Astrocyte (in vitro differentiated cells and primary cell): ENCODE measurements at places on chromosomes 1 and 21. TPM values are rescaled to one million over a fixed set of nuclear protein-coding genes. Genes with fewer than 3 reads are reported as not detected.

GRCh38 chr1:170910273-170910672 lies 25.1 kb upstream of the MROH9 start:
- DNase-seq, result peak; percentile 24

- DNase-seq, result no peak
These were observed 36.9 kb downstream of the NSL1 start for GRCh38 chr1:212754680-212755079.

DNA sequence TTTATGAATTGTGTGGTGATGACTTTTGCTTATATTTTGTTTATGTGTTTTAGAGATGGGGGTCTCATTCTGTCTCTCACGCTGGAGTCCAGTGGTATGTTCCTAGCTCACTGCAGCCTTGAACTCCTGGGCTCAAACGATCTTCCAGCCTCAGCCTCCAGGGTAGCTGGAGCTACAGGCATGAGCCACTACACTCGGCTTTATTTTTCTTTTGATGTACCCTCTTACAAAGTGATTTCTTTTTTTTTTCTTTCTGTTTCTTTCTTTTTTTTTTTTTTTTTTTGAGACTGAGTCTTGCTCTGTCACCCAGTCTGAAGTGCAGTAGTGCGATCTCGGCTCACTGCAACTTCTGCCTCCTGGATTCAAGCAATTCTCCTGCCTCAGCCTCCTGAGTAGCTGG lies 46.8 kb downstream of the CD247 start:
- no peak for DNase-seq

GRCh38 chr1:86289161-86289560 lies 107.0 kb downstream of the ODF2L start:
- DNase-seq, result no peak

- peak; percentile 64 for DNase-seq
These were observed 918.2 kb upstream of the ADGRL2 start for GRCh38 chr1:80882553-80882952.

MR1 gene
- total RNA-seq, result 1.2 and 1.6 TPM in 2 replicates

- no peak for DNase-seq
These were observed 206.1 kb downstream of the KAZN start for GRCh38 chr1:14804626-14805025.

- no peak for DNase-seq
These were observed 66.7 kb downstream of the GLIS1 start for GRCh38 chr1:53672243-53672642.

DNA sequence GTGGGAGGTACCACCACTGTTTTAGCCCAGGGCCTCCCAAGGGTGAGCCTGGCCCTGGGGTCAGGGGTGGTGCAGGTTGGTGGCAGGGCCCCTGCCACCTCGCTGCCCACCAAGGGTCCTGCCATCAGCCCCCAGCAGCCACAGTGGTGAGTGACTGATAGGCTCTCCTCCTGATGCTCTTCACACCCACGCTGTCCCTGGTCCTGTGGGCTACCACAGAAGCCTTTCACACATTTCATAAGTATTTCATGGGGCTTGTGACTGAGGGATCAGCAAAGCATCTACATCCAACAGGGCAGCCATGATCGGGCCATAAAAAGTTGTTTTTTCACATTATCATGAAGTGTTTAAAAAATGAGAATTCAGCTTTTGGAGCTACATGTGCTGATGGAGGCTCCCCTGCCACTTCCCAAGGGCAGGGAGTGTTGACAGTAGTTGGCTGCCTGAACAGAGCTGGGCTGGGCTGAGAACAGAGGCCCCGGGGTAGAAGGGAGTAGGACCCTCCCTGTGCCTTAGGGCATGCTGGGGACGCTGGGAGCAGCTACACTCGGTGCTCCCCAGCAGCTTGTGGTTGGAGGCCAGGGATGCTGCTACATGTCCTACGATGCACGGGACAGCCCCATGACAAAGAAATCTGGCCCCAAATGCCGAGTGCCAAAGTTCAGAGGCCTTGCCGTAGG lies 73.1 kb upstream of the TMEM51 start:
- DNase-seq, result no peak
